ENCODE measurements at places on chromosomes 11 and 22. TPM values are rescaled to one million over a fixed set of nuclear protein-coding genes. Genes with fewer than 3 reads are reported as not detected.

The SGSM1 gene
- total RNA-seq = 0.07 TPM

- no peaks in the 10 kb centered on the region for H3K27me3 ChIP-seq
- no peak for DNase-seq
- H3K4me3 ChIP-seq = no peak overlapping the region
- peaks cover 14% of the 10 kb centered on the region for H3K4me1 ChIP-seq
- H3K36me3 ChIP-seq = no peaks in the 10 kb centered on the region
Measured at GRCh38 chr11:111357150-111358037, 21.7 kb downstream of the POU2AF1 start.

GRCh38 chr22:19129871-19130270, 1.2 kb upstream of the TSSK2 start:
- H3K27ac ChIP-seq = no peak overlapping the region
- no peaks in the 10 kb centered on the region for H3K27me3 ChIP-seq
- no peak for DNase-seq
- H3K36me3 ChIP-seq = no peaks in the 10 kb centered on the region
- H3K4me1 ChIP-seq = no peaks in the 10 kb centered on the region

GRCh38 chr11:129372609-129373488, 2.8 kb upstream of the BARX2 start:
- H3K4me3 ChIP-seq = peak overlapping the region; percentile 81
- peaks cover 91% of the 10 kb centered on the region for H3K27me3 ChIP-seq
- no peaks in the 10 kb centered on the region for H3K36me3 ChIP-seq
- peak overlapping the region; percentile 22 for H3K27ac ChIP-seq
